Ascending aorta (tissue), 2 donors: ENCODE measurements at places on chromosomes 5 and 9.
A peak's percentile ranks its signal among the peaks of the same experiment; 100 is the strongest.

DNA sequence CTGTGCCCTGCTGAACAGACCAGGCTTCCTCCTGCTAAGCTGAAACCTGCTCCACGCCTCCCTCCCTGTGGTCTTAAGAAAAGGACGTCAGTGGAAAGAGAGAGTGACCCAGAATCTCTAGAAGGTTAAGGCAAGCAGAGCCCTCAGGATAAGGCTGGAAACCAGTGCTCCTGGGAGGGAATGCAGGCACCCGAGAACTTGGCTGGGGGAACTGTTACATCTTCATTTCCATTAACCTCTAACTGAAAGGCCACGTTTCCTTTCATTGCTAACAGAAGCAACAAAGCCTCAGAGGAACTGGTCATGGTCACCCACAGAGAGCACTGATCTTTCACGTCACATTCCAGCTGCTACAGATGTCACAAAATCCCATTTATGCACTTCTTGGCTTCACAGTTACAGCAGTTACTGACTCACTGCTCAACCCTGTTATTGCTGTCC lies 26.1 kb upstream of the AKNA start:
- DNase-seq = no peak

DNA sequence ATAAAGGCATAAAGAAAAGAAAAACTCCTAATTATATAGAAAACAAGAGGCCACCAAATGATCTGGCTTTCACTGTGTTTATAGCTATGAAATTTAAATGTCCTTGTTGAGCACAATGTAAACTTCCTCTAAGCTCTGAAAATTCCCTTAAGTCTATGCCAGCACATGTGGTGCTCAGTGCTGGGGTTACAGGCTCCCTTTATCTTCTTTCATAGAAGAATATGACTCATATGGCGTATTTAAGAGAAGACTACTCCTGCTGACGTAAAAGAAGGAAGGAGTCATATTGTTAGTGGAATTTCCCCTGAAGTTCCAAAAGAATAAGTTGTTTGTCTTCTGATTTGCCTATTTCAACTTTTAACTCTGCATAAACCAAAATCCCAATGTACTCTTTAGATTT lies 30.4 kb downstream of the RNF145 start:
- no peak for DNase-seq

- DNase-seq = no peak
Measured at GRCh38 chr5:40552981-40553380, 126.7 kb upstream of the PTGER4 start.

- peak; percentile 50 for DNase-seq
Measured at GRCh38 chr9:131474711-131475110, 28.0 kb upstream of the POMT1 start.

DNA sequence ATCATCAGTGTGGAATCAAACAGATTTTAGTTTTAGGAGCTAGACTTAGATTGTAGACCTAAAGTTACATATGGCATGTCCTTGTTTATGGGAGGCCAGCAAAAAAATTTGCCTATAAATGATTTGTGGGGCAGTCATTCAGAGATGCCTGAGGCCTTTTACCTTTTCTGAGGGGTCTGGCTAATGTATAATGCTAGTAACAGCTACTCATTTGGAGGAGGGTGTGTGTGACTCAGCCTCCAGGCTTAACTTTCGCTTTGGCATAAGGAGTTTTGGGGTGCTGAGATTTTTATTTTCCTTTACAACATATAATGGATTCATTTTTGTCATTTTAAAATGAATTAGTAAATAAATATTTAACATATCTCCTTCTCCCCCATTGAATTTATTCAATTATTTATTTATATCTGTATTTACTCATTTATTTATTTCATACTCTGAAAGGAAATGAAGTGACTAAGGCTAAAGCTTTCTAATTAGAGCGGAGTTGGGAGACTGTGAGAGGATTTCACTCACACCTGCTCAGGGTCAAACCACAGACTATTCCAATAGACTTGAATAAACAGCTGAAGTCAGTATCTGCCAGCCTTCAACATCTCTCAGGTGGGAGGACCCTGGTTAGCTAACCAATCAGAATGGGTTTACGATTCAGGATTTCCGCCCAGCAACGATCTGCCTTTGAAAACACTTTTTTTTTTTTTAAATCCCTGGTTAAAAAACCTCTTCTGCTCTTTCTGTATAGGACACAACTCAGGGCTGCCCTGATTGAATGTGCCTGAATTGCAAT lies 487.5 kb upstream of the SGCD start:
- no peak for DNase-seq

GRCh38 chr9:113528088-113528487 lies 64.6 kb downstream of the RGS3 start:
- no peak for DNase-seq

- DNase-seq = no peak
Measured at GRCh38 chr5:89435347-89435746, 552.4 kb upstream of the MEF2C start.

DNA sequence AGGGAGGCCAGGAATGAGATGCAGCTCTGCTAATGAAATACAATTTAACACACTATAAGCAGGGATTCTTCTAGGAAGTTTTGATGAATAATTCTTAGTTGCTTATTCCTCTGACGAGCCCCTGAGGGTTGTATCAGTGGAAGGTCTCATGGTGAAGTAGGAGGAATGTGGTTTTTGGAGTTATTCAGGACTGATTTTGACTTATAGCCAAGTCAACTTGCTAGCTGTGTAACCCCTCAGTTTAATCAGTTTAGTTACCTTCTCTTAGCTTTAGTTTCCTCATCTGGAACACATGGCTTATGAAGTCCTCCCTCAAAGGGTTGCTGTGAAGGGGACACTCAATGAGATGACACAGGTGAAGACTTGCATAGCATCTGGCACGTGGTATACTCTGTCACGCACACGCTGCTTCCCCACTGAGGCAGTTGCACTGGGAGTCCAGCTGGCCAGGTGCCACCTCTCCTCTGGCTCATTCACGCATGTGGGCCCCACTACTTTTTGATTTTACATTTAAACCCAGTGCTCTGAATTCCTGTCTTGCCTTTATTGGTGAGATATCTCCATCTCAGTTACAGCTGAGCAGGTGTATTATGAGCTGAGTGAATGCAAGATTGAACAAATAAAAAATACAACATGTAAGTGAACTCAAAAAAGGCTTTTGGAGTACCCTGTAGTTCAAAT lies 415.0 kb downstream of the ARHGEF28 start:
- no peak for DNase-seq

- DNase-seq = no peak
Measured at GRCh38 chr5:95728494-95729114, 2.5 kb upstream of the RHOBTB3 start.

- DNase-seq = no peak
Measured at GRCh38 chr5:5499442-5499841, 77.0 kb downstream of the ICE1 start.

- no peak for DNase-seq
Measured at GRCh38 chr5:158521995-158522394, 577.7 kb downstream of the EBF1 start.

DNA sequence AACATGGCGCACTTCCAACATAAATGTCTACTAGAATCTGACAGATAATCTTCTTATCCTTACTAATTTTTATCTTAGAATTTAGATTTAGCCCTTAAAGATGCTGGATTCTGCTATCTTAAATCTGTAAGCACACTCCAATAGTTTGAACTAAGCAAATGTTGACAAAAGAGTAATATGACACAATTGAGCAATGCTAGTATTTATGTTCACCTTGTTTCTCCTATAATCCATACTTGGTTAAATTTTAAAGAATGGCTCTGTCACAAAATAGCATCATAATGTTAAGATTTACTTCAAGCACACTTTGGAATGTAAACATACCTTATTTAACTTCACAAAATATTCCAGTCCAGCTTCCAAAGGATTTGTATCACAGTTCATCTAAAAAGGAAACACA lies 38.8 kb upstream of the ARSB start:
- no peak for DNase-seq

DNA sequence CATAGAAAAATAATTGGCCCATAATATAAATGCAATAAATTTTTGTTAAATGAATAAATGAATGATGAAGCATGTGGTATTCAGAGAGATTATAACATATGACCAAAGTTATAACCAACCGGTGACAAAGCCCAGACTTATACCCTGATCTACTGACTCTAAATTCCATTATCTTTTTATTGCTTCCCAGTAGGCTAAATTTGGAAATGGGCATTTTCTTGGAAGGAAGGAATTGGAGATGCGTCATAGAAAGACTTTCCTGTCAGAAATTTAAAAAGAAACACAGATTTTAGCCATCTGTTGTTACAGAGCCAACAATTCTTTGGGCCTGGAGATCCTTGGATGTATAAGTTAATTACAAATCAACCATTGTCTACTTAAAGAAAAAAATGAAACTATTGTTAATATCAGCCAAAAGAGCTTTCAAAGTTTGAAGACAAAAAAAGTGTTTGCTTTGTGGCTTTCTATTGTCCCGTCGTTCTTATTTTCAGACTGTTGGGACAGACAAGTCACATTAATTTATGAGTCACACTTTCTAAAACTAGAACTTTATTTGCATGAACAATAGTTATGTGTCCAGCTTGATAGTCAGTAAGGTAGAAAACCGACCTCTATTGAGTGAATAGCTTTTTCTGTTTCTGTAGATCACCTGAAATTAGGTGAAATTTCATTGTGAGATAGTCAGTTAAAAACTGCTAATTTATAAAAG lies 428.7 kb downstream of the GABRG2 start:
- DNase-seq = no peak

GRCh38 chr9:9631284-9631683 lies 981.5 kb downstream of the PTPRD start:
- DNase-seq = no peak

DNA sequence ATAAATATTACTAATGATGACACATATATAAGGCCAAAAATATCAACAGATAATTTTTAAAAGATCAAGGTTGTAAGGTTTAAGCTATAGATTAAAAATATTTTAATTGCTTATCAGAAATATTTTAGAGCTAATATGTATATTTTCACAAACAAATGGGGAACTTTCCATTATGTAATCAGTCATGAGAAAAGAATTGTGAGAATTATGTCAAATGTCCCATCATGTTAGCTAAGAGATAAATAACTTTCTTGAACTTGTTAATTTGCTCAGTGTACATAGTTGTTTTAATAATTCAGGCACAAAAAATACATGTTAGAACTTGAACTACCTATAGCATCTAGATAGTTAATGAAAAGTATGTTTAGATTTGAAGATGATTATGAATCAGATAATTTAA lies 67.7 kb downstream of the SYK start:
- no peak for DNase-seq

- DNase-seq = no peak
Measured at GRCh38 chr9:36961051-36961450, 73.0 kb downstream of the PAX5 start.

GRCh38 chr5:122493091-122494021 lies 181.3 kb downstream of the SNCAIP start:
- peak; percentile 25 for DNase-seq

DNA sequence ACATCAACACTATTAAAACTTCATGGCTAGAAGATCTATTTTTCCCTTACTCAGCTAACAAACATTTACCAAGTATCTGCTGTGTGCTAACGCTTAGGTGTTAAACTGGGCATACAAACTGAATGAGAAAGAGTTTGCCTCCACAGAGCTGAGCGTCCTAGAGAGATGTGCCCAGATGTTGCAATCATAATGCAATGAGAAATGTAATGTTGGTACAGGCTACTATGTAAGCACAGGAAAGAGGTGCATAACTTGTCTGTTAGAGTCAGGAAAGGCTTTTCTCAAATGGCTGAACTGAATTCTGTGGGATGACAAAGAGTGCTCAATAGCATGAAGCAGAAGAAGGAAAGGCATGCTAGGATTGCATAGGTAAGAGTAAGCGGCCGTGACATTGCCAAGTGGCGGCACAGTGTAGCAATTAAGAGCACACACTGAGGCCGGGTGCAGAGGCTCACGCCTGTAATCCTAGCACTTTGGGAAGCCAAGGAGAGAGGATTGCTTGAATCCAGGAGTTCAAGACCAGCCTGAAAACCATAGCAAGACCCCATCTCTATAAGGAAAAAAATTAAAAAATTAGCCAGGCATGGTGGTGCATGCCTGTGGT lies 137.8 kb downstream of the MEF2C start:
- no peak for DNase-seq

- DNase-seq = no peak
Measured at GRCh38 chr9:134730011-134730760, 88.6 kb downstream of the COL5A1 start.

DNA sequence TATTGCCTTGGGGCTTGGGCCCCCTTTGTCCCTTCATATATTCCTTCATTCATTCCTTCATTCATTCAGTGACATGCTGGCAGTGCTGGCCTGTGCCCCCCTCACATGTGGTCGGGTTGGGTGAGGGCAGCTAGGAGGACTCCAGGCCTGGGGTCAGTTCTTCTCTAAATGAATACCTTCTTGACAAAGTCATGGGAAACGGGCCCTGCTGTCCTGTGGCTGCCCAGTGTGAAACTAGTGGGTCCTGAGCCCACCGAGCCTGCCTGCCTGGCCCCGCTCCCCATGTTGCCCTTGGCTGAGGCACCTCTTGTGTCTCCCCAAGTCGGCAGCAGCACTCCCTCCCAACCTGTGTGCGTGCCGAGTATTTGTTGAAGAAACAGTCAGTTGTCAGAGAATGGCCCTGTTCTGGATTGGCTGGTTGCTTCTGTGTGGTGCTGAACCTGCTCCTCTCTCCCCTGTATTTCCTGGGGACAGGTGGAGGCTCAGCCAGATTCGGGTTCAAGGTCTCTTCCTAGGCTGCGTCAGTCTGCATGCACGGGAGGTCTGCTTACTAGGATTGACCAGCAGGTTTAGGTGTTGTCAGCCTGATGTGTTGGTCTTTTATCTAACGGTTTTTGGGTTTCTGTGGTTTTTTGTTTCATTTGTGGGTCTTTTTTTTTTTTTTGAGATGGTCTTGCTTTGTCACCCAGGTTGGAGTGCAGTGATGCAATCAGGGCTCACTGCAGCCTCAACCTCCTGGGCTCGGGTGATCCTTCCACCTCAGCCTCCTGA lies 3.0 kb upstream of the CEL start:
- DNase-seq = no peak
